ENCODE measurements at places on chromosomes 11 and 22. TPM values are rescaled to one million over a fixed set of nuclear protein-coding genes. Genes with fewer than 3 reads are reported as not detected.

Gene INPP5J
- total RNA-seq = 6.6 TPM

Gene IFTAP
- total RNA-seq = 14.4 TPM

Gene FBXO7
- 71.2 TPM for total RNA-seq

DNA sequence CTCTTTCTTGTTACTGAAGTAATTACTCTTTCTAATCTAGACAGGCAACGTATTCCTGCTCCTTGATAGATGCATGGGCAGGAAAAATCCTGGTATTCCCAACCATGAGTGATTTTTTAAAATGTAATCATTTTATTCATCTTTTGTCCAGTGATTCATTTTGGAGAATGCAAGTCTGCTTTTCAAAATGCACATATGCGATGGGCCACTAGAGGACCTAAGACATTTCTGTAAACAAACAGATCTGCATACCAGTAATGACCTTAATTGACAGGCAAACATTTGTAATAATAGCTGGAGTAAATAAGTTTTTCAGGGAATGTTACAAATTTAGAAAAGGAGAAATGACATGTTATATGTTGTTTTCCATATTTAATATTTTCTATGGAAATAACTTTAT, 1167.6 kb downstream of the JRKL start:
- H3K36me3 ChIP-seq = no peaks in the 10 kb centered on the region
- no peaks in the 10 kb centered on the region for H3K4me1 ChIP-seq
- H3K4me3 ChIP-seq = no peak overlapping the region
- no peaks in the 10 kb centered on the region for H3K27me3 ChIP-seq
- no peak for DNase-seq

DNA sequence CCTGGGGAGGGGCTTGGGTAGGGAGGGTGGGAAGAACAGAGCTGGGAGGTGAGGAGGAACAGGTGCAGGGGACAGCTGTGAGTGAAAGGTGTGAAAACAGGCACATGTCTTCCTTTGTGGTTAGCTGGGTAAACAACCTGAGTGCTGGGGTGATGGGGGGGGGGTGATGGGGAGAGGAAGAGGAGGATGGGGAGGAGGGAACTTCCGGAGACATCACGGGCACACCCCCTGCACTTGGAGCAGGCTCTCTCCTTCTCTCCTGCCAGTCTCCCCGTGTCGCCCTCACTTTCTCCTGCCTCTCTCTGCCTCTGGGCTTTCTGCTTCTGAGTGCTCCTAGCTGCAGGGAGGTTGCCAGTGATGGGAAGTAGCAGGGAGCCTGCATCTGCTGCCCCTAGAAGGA, 8.8 kb downstream of the CXCR5 start:
- peaks cover 9% of the 10 kb centered on the region for H3K36me3 ChIP-seq
- H3K27me3 ChIP-seq = no peaks in the 10 kb centered on the region
- DNase-seq = no peak
- H3K27ac ChIP-seq = no peak overlapping the region
- no peak overlapping the region for H3K4me3 ChIP-seq

DNA sequence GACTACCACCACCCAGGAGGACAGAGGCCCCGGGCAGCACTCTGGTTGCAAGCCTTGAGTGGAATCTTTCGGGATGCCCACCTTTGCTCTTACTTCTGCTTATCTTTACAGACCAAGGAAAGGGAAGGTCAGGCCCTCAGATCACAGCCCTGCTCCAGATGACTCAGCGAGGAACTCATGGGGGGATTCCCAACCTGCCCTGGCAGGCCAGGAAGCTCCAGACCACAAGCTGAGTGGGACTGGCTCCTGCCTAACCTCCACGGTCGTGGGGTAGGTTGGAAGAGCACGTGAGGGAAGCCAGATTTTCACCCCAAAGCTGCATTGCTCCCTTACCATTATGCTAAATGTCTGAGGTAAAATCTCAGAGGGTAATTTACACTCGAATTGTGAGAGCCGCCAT, 11.8 kb downstream of the TBC1D10A start:
- H3K4me3 ChIP-seq = no peak overlapping the region
- peaks cover 12% of the 10 kb centered on the region for H3K36me3 ChIP-seq
- peaks cover 78% of the 10 kb centered on the region for H3K4me1 ChIP-seq
- no peak for DNase-seq

- no peak overlapping the region for H3K27ac ChIP-seq
- H3K36me3 ChIP-seq = no peaks in the 10 kb centered on the region
- H3K27me3 ChIP-seq = no peaks in the 10 kb centered on the region
- no peak overlapping the region for H3K4me3 ChIP-seq
- no peaks in the 10 kb centered on the region for H3K4me1 ChIP-seq
- no peak for DNase-seq
Observed at GRCh38 chr11:16380941-16381568, 24.7 kb upstream of the SOX6 start.

- H3K4me1 ChIP-seq = no peaks in the 10 kb centered on the region
- no peaks in the 10 kb centered on the region for H3K27me3 ChIP-seq
- no peak overlapping the region for H3K4me3 ChIP-seq
- no peak for DNase-seq
- no peaks in the 10 kb centered on the region for H3K36me3 ChIP-seq
- H3K27ac ChIP-seq = no peak overlapping the region
Observed at GRCh38 chr11:122681070-122681469, 25.5 kb downstream of the UBASH3B start.

- H3K4me3 ChIP-seq = no peak overlapping the region
- no peak overlapping the region for H3K27ac ChIP-seq
- no peak for DNase-seq
- H3K27me3 ChIP-seq = no peaks in the 10 kb centered on the region
- H3K36me3 ChIP-seq = no peaks in the 10 kb centered on the region
Observed at GRCh38 chr11:10628508-10629236, 60.2 kb upstream of the LYVE1 start.

- H3K27me3 ChIP-seq = no peaks in the 10 kb centered on the region
- H3K4me3 ChIP-seq = no peak overlapping the region
- H3K4me1 ChIP-seq = no peaks in the 10 kb centered on the region
- no peaks in the 10 kb centered on the region for H3K36me3 ChIP-seq
- no peak overlapping the region for H3K27ac ChIP-seq
- DNase-seq = no peak
Observed at GRCh38 chr11:102572554-102573220, 42.1 kb upstream of the MMP7 start.

GRCh38 chr22:22394591-22394990, 114.0 kb downstream of the ZNF280B start:
- no peak overlapping the region for H3K4me3 ChIP-seq
- H3K27me3 ChIP-seq = no peaks in the 10 kb centered on the region
- DNase-seq = no peak
- H3K27ac ChIP-seq = no peak overlapping the region

DNA sequence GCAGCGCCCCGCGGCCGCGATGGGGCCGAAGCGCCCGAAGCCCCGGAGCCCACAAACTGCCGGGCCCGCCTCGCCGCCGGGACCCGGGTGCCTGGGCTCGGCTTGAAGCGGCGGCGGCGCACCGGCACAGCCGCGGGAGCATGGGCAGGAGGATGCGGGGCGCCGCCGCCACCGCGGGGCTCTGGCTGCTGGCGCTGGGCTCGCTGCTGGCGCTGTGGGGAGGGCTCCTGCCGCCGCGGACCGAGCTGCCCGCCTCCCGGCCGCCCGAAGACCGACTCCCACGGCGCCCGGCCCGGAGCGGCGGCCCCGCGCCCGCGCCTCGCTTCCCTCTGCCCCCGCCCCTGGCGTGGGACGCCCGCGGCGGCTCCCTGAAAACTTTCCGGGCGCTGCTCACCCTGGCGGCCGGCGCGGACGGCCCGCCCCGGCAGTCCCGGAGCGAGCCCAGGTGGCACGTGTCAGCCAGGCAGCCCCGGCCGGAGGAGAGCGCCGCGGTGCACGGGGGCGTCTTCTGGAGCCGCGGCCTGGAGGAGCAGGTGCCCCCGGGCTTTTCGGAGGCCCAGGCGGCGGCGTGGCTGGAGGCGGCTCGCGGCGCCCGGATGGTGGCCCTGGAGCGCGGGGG, 346 bp downstream of the FJX1 start:
- H3K36me3 ChIP-seq = no peaks in the 10 kb centered on the region
- no peak for DNase-seq
- peaks cover 7% of the 10 kb centered on the region for H3K27me3 ChIP-seq

DNA sequence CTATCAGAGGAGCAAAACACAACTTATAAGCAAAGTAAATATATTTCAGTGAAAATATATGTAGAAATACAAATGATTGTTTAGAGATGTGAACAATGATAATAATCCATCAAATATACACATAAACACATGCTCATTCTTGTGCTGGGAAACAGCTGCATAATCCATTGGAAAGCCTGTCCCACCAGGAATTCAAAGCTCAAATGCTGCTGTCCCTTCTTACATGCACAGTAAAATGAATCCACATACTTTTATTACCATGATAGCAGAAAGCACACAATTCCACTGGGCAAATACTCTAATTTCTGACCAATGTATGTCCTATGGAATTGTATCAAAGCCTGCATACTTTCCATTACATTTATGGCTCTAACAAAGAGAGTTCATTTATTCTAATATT, 44.5 kb downstream of the SOX6 start:
- H3K36me3 ChIP-seq = no peaks in the 10 kb centered on the region
- no peak overlapping the region for H3K4me3 ChIP-seq
- H3K4me1 ChIP-seq = no peaks in the 10 kb centered on the region
- H3K27ac ChIP-seq = no peak overlapping the region
- DNase-seq = no peak

- H3K27ac ChIP-seq = no peak overlapping the region
- DNase-seq = no peak
- H3K36me3 ChIP-seq = no peaks in the 10 kb centered on the region
- no peaks in the 10 kb centered on the region for H3K4me1 ChIP-seq
Observed at GRCh38 chr11:75959540-75959939, 144.5 kb downstream of the UVRAG start.

DNA sequence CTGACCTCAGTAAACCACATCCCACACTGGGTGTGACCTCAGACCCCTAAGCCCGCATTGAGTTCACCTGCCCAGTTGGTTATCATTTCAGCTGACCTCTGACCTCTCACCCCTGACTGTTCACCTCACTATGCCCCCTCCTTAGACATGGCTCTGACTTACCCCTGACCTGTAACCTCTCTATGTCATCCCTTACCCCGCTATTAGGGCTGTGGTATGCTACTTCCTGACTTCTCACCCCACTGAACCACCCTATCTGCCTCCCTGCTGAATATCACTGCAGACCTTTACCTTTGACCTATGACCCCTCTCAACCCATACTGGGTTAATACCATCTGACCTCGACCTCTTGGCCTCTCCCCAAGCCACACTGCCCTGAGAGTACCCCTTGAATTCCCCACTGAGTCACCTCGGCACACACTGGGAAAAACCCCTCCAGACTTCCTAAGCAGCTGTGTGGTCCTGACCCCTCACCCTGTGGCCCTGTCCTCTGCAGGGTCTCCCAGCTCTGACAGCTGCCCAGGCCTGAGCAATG, 8.3 kb downstream of the PLCB3 start:
- peaks cover 96% of the 10 kb centered on the region for H3K36me3 ChIP-seq
- no peak overlapping the region for H3K4me3 ChIP-seq
- H3K27me3 ChIP-seq = no peaks in the 10 kb centered on the region

DNA sequence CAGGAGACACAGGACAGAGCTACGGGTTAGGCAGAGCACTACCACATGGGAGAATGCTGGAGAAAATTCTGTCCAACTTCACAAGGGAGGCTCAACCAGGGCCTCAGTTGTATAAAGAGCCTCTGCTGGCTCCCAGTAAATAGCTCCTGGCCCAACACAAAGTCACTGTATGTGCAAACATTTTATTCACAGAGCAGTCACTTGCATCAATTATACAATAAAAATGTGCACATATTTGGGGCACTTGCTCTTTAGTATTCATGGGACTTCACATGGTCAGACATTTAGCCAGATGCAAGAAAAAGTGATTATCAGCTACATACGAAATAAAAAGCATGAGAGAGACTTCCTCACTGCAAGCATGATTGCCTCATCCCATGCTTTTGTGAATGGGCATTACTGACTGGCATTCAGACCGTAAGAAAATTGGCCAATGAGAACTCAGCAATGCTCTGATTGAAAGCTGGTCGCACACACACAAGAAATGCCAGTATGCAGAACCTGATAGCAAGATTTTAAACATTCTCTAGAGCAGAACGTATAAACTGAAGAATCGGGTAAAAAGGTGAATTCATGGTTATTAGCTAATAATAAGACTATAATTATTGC, 39.4 kb downstream of the BLID start:
- H3K36me3 ChIP-seq = no peaks in the 10 kb centered on the region
- H3K4me3 ChIP-seq = no peak overlapping the region
- H3K27ac ChIP-seq = no peak overlapping the region
- no peak for DNase-seq
- no peaks in the 10 kb centered on the region for H3K4me1 ChIP-seq
- no peaks in the 10 kb centered on the region for H3K27me3 ChIP-seq

DNA sequence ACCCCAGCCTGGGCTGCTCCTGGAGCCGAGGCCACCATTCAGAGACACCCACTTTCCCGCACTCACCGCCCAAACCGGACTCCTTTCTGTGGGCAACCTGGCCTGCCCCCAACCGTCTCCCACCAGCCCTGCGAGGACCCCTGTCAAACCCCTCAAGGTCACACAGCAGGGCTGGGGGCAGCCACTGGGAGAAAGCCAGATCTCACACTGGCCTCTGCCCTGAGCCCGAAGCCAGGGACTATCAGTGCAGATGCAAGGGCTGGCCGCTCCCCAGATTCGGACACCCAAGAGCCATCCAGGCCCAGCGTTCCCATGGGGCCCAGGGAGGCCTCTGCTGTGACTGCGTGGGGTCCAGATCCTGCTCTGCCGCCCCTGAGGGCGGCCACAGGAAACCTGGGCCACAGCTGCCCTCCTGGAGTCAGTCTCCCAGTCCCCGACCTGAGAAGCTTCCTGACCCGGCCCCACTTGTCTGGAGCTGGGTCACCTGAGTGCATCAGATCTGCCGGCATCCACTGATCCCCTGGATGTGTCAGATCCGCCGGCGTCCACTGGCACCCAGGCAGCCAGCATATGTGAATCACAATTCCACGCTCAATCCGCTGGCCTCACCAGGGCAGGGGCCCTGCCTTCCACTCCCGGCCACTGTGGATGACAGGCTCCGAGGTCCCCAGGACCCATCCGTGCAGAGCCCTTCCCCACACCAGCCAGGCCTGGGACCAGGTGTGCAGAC, 139.7 kb downstream of the BRD1 start:
- H3K27ac ChIP-seq = no peak overlapping the region
- H3K27me3 ChIP-seq = no peaks in the 10 kb centered on the region
- peak; percentile 60 for DNase-seq
- no peaks in the 10 kb centered on the region for H3K36me3 ChIP-seq
- H3K4me3 ChIP-seq = no peak overlapping the region

All from upper lobe of left lung (tissue), 6 donors.